NCI-H1048 (cell line): ENCODE measurements at places on chromosomes 2 and 18.

DNA sequence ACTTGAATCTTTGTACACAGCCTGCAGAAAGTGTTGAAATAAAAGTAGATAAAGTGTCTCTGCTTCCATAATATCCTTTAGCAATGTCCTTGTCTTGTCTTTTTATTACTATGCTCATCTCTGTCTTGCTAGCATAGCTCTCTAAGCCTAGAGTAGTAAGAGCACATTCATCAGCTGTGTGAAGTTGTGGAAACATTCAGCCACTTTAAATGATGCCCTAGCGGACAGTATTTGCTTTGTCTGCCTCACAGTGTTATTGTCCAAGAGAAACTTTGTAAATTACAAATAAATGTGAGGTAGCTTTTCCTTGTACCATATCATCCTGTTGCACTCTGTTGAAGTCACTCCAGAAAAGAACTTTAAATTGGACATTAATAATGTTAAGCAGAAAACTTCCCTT is 60.3 kb upstream of the TTC21B start:
- no peak for DNase-seq

DNA sequence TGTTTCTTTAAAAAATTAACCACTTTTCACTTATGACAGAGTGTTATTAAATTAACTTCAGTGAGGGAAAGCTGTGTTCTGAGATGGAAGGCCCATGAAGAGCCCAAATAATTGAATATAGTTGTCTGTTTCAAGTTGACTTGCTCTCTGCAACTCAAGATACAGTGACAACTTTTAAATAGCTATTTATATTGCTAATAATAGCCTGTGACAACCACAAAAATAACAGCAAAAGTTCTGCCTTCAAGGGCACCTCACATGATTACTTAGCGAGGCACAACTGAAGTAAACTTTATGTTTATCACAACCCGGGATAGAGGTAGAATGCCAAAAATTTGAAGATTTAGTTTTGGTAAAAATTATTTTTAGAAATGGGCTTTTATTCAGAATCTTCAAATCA is 167.3 kb upstream of the SCN7A start:
- DNase-seq = no peak

- DNase-seq = no peak
These were observed 18.0 kb downstream of the NAB1 start for GRCh38 chr2:190666895-190667294.

DNA sequence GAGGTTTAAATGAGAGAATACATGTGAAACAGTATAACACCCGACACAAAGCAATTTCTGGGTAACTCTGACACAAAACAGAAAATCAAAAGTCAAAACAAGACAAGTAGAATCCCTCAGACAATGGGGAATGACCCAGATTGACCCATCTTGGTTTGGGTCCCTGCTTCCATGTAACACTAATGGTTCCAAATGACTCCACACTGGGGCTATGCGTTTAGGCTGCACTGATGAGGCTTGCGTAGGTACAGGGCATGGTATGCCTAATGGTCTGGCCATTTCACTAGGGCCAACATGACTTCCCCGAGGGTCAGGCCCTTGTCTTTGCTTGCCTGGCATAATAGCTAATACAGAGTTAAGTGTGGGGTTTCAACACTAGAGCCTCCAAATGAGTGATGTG is 27.2 kb upstream of the NFE2L2 start:
- DNase-seq = no peak

GRCh38 chr2:70943205-70943871 is 7.6 kb downstream of the ATP6V1B1 start:
- no peak for DNase-seq

DNA sequence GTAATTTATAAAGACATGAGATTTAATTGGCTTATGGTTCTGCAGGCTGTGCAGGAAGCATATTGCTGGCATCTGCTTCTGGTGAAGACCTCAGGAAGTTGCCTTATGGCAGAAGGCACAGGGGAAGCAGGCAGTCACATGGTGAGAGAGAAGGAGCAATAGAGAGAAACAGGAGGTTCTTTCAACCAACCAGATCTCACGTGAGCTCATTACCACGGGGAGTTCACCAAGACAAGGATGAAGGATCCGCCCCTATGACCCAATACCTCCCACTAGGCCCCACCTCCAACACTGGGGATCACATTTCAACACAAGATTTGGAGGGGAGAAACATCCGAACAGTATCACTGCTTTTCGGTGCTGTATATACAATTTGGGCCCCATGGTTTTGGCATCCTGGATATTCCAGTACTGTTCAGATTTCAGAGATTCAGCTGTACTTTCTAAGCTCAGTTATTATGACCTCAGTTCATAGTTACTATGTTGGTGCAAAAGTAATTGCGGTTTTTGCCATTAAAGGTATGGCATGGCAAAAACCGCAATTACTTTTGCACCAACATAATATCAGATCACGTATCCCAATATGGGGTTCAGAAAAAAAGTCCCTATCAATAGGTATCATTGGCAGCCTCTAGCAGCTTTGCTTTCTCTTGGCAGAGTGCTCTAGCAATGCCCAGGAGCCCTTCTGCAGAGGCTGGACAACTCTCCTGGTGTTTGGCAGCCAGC is 189.6 kb upstream of the SIX3 start:
- no peak for DNase-seq

- no peak for DNase-seq
These were observed 304.2 kb downstream of the CYP26B1 start for GRCh38 chr2:71843391-71843850.

DNA sequence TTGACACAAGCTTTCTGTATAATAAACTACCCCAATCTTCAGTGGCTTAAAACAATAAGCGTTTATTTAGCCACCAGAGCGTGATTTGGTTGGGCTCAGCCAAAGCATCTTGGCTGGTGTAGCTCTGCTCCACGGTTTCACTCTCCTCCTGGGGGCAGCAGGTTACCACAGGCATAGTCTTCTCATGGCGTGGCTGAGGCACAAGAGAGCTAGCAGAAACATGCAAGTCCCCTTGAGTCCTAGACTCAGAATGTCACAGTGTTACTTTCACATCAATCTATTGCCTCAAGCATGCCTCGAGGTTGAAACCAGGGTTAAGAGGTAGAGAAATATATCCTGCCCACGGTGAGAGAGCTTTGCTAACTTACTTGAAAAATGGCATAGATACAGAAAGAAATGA is 19.9 kb upstream of the SLC9A2 start:
- no peak for DNase-seq

- no peak for DNase-seq
These were observed 238.7 kb upstream of the COPS8 start for GRCh38 chr2:236847023-236847422.

GRCh38 chr2:29519338-29519925 is 402.0 kb downstream of the ALK start:
- DNase-seq = no peak

GRCh38 chr2:218319813-218320365 is 27.6 kb upstream of the TMBIM1 start:
- no peak for DNase-seq

DNA sequence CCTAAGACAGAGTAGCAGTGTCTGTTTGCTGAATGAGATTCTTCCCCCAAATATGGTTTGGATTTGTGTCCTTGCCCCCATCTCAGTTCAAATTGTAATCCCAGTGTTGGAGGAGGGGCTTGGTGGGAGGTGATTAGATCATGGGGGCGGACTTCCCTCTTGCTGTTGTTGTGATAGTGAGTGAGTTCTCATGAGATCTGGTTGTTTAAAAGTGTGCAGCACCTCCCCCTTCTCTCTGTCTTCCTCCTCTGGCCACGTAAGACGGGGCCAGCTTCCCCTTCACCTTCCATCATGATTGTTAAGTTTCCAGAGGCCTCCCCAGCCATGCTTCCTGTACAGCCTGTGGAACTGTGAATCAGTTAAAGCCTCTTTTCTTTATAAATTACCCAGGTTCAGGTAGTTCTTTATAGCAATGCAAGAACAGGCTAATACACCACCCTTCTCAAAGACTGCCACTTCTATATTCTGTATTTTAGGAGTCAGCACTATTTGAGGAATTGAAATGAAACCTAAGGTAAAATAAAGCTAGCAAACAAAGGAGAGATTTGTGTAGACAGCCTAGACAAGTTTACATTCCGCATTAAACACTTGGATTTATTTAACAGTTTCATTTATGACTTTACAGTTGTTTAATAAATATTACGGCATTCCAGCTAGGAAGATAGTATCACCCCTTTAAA is 21.6 kb downstream of the FBXO36 start:
- DNase-seq = no peak
